ENCODE measurements at places on chromosomes 3 and 15. TPM values are rescaled to one million over a fixed set of nuclear protein-coding genes. Genes with fewer than 3 reads are reported as not detected.

Gene JMJD7
- polyA plus RNA-seq, result 12.0 TPM

Gene ISL2
- polyA plus RNA-seq, result 0.16 TPM

DNA sequence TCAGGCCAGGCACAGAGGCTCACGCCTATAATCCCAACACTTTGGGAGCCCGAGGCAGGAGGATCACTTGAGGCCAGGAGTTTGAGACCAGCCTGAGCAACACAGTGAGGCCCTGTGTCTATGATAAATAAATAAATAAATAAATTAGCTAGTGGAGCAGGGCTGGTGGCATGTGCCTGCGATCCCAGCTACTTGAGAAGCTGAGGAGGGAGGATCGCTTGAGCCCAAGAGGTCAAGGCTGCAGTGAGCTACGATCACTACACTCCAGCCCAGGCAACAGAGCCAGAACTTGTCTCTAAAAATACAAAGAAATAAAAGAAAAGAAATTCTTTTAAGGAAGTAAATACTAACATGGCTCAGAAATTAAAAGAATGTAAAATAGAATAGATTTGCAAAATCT is 91.8 kb downstream of the LIPC start:
- no peak for DNase-seq

DNA sequence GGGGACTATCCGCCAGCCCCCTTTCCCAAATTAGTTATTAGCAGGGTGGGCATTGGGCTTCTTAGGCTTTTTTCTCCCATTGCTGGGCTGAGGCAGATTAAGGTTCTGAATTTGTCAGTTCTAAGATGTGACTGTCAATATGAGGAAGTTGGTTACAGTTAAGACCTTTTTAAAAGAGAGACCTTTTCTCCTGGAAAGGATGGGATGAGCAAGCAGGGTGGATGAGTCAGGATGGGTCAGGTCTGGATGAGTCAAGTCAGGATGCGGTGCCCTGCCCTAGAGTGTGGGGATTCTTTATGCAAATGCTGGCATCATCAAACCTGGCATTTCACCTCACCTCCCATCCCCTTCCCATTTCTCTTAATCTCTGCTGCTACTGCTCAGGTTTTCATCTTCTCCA is 1.9 kb downstream of the AEN start:
- no peak for DNase-seq

GRCh38 chr3:97910931-97911351 is 61.3 kb downstream of the RIOX2 start:
- no peak for DNase-seq
